Urothelium cell line (cell line): ENCODE measurements at places on chromosomes 5 and 9.

DNA sequence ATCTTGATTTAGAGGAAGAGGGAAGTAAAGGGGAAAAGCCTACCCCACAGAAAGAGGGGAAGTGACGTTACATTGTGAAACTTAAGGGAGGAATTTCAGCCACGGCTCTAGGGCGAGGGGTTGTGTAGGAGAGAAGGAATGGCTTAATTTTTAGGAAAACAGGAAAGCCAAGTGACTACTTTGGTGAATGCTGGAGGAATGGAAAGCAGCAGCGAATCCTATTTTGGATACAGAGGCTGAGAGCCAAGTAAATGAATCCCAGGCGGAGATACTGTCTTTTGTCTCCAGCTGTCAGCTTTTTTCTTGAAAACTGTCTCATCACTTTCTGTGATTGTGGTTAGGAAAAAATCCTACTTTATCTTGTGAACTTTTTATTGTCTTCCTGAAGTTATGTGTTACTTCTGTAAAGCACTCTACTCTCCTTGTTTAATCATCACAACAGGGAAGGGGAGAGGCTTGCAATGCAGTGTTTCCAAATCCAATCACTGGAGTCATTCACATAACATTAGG, 188.4 kb downstream of the TSSK1B start:
- no peak for DNase-seq

GRCh38 chr5:34499001-34499734, 157.0 kb upstream of the RAI14 start:
- DNase-seq = no peak

DNA sequence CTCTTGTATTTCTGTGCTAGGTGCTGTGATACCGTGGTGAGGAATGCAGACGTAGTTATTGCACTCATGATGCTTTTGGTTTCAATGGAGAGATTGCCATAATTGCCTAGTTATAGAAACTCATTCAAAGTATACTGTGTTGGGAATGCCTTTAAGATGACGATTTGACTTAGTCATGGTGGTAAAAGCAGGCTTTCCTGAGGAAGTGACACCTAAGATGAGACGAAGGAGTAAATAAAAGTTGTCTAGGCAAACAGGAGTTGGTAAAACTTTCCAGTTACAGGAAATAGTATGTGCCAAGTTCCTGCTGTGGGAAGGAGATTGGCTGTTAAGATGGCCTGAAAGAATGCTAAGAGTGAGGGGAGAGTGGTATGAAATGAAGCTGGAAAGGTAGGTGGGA, 48.1 kb downstream of the FOCAD start:
- peak; percentile 14 for DNase-seq

- no peak for DNase-seq
These were observed 20.9 kb downstream of the CCNJL start for GRCh38 chr5:160291467-160291866.

GRCh38 chr9:103681435-103681834, 412.7 kb upstream of the SMC2 start:
- no peak for DNase-seq

- DNase-seq = no peak
These were observed 17.1 kb upstream of the DAB2 start for GRCh38 chr5:39441838-39442237.

DNA sequence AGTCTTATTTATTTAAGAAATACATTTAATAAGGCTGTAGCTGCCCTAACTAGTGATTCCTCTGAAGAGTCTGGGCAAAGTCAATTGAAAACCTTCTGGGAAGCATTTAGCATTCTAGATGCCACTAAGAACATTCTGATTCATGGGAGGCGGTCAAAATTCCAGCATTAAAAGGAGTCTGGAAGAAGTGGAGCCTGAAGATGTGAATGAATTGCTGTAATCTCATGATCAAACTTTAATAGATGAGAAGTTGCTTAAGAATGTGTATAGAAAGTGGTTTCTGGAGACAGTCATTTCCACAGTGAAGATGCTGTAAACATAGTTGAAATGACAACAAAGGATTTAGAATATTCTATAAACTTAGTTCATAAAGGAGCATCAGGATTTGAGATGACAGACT, 61.4 kb downstream of the WDR41 start:
- DNase-seq = no peak

GRCh38 chr5:175589714-175590113, 68.2 kb upstream of the HRH2 start:
- no peak for DNase-seq

GRCh38 chr5:102801371-102801770, 46.3 kb downstream of the PAM start:
- DNase-seq = no peak

- DNase-seq = no peak
These were observed 94.3 kb downstream of the RPS23 start for GRCh38 chr5:82183828-82184227.

- DNase-seq = no peak
These were observed 8.8 kb downstream of the BTF3 start for GRCh38 chr5:73507062-73507461.

GRCh38 chr9:106697750-106698502, 165.0 kb upstream of the ZNF462 start:
- DNase-seq = peak; percentile 77

DNA sequence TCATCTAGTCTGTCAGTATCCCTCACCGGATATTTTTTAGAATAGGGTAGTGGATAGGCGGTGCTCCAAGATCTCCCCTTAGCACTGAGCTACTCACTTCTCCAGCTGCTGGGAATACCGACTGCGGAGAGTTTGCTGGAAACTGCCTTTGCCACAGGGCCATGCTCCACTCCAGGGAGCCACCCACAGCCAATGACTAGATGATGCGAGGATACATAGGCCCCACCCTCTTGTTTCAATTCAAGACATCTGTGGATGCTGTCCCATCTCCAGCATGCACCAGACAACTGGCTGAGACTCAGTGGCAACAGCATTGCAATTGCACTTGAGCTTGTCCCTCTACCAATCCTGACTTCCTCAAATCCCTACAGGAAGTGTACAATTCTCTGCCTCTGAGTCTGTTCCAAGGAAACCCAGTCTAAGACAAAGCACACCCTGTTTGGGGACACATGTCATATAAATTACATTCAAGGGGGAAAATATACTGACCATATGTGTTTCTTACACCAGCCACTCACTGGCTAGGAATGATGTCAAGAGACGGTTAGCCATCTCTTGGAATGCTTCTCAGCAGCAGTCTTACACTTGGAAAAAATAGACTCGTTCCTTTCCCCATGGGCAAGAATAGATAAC, 312.6 kb upstream of the KIF2A start:
- DNase-seq = no peak

DNA sequence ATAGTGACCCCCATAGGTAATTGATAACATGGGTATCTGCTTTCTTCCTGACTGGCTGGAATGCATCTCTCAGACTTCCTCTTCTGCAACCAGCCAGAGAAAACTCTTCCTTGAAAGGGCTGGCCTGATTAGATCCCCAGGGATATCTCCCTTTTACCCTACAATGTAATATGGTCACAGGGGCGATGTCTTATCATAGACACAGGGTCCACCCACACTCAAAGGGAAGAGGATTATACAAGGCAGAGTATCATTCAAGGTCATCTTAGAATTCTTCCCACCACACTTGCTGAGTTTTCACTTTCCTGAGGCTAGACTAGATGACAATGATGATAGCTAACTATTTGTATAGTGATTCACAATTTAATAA, 33.2 kb downstream of the TTLL11 start:
- no peak for DNase-seq

DNA sequence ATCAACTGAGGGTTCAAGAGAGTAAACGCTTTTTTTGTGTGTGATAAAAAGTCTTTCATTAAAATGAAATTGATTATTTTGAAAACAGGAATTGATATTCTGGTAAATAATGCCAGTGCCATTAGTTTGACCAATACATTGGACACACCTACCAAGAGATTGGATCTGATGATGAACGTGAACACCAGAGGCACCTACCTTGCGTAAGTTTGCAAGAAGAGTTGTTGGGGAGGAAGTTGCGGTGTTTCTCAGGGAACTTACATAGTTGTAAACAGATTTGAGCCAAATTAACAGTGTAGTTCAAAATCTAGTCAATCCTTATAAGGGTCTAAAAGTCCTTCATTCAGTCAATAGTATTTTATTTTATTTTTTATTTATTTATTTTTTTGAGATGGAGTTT, 28.9 kb downstream of the HSDL2 start:
- DNase-seq = no peak

GRCh38 chr5:143233031-143233430, 170.5 kb downstream of the NR3C1 start:
- DNase-seq = no peak

GRCh38 chr5:50922942-50923767, 256.7 kb downstream of the PARP8 start:
- no peak for DNase-seq

- no peak for DNase-seq
These were observed 41.1 kb downstream of the PCSK1 start for GRCh38 chr5:96391921-96392320.

GRCh38 chr9:127858041-127858512, 3.6 kb upstream of the ENG start:
- DNase-seq = no peak

DNA sequence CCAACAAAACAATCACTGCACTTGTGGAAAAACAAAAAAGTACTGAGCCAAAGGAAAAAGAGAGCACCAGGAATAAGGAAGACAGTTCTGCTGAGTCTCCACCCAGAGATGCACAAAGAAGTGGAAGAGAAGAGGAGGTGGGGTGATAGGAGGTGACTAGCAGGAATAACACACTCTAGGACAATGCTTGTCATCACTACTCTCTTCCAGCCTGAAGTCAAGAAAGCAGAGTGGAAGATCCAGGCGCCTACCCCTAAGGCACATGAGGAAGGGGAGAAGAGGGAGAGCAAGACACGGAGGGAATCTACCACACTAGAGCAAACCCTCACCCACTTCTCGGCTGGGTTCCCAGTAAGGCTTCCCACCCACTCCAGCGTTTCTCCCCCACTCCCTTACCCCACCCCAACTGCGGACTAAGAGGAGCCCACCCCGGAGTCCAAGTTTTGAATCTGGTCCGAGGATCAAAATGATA, 1.7 kb downstream of the SLIT3 start:
- no peak for DNase-seq

DNA sequence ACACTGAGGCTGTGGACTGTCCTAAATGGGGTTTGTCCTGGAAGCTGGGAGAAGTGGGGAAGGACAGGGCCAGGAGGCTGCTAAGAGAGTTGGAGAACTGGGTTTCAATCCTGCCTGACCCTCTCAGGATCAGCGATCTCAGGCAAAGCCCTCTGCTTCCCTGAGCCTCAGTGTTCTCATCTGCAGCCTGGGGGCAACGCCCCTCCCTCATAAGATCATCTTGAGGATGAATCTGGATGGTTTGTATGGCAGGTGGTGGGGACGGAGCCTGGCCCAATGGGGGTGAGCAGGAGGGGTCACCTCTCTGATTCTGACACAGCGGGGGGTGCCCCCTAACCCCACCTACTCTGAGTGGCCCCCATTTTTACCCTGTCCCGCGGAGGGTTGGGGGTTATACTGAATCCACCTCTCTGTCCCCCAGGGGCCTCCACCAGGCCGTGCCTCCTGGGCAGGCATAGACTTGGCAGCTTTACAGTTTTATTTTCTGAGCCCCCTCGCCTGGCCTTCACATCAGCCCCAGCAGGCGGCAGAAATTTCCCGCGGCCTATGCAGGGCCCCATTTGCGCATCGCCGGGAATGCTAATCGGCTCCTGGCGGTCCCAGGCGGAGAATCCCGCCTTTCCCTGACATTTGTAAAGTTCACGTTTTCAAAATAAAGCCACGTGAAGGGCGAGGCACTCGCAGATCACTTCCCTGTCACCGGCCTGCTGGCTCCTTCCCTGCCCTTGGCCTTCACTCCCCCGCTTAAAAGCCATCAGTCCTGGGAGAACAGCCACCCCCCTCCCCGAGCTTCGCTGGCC, 17.8 kb upstream of the LAMC3 start:
- DNase-seq = no peak

GRCh38 chr5:82150559-82150958, 127.6 kb downstream of the RPS23 start:
- no peak for DNase-seq

GRCh38 chr5:80192507-80193241, 63.2 kb downstream of the SERINC5 start:
- no peak for DNase-seq

GRCh38 chr5:81590498-81591384, 160.2 kb downstream of the SSBP2 start:
- no peak for DNase-seq

DNA sequence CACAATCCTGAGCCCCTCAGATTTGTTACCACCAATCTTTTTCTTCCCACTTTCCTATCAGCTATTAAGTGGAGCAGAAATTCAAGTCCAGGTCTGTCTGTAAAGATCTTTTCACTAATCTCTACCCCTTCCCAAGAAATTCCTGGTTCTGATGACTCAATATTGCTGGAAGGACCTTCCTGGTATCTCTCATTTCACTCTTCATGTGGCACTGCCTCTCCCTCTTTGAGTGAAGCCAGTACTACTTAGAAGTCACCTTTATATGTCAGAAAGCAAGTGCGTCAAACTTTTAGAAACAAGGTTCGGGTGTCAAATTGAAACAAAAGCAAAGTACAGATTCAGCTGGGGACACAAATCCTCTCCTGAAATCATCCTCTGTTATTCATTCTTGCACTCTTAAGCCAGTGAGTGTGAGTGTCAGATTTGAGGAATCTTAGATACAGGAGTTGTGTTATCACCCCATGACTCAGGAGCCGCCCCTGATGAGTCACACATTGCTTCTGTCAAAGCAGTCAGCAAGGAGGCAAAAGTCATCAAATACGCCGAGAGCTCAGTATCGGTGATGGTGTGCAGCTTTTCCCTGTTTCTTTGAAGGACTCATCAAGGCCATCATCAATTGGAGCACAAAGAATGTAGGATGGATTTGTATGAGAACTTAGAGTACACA, 313.0 kb downstream of the CETN3 start:
- peak; percentile 65 for DNase-seq
